Hippocampal formation (tissue), 2 donors: ENCODE measurements at places on chromosomes 16 and 17.

- DNase-seq: no peak
These were observed 2.3 kb downstream of the NDUFB10 start for GRCh38 chr16:1961651-1962067.

GRCh38 chr17:29031488-29031887 lies 11.5 kb upstream of the PIPOX start:
- DNase-seq: no peak

DNA sequence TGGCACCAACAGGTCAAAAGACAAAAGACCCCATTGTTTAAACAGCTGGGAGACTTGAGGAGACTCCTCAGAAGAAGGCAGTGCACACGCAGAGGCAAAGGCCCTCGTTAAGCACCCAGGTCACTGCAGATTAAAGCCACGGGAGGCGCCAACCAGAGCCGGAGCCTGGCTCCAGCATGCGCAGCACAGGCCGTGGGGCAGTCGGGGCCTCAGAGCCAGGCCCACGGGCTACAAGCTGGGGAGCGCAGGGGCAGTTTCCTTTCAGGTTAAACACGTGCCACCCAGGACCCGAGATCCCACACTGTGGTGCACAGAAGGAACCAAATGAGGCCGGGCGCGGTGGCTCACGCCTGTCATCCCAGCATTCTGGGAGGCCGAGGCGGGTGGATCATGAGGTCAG lies 9.2 kb downstream of the PIEZO1 start:
- no peak for DNase-seq

DNA sequence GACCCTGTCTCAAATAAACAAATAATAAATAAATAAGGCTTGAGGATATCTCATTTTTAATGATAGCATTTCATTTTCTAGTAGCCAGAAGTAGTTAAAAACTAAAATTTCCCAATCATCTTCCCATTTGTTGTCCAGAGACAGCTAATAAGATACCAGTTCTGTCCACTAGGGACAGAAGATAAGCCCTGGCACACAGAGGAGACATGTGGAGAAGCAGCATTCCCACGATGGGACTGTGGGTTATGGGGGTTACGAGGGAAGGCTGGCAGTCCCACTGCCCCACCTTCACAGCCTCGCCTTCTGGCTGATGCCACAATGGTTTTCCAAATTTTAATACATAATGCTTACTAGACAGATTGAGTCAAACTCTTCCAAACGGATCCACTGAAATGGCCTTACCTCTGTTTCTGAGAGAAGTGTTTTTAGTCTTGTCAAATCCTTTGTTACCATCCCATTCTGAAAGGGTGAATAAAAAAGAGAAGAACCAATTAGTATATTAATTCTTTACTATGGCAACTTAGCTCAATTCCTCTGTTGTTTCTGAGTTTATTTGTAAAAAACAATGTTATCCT lies 44.2 kb downstream of the HELZ start:
- DNase-seq: no peak

GRCh38 chr17:31740611-31741082 lies 118.4 kb downstream of the COPRS start:
- no peak for DNase-seq

DNA sequence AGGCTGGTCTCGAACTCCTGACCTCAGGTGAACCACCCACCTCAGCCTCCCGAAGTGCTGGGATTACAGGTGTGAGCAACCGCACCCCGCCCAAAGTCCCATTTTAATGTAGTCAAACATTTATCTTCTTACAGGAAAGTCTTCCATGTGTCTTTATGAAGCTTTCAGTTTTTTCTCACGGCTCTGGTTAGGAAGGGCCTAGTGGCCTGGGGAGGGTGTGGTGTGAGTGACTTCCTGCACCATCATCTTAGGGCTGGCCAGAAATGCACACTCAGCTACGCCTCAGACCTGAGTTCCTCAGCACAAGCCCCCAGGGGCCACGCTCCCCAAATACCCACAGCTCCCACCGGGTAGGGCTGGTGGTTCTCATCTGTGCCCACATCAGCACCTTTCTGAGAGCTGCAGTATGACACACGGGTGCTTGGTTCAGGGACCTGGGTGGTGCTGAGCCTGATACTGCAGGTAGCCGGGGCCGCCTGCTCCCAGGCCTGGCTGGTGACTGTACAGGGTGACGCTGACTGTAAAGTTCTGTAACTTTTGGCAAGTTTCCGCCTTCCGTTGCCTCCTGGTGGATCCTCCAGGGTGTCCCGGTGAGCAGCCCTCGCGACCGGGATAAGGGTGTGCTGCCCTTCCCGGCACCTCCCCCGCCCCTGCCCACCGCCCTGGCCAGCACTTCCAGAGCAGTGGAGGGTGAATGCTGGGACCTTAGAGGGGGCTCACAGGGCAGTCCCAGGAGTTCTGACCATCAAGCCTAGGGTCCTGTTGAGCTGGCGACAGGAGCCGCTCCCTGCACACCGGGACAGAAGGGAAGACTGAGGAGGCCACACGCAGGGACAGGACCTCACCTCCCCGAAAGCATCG lies 52.5 kb downstream of the ZNF778 start:
- DNase-seq: no peak

DNA sequence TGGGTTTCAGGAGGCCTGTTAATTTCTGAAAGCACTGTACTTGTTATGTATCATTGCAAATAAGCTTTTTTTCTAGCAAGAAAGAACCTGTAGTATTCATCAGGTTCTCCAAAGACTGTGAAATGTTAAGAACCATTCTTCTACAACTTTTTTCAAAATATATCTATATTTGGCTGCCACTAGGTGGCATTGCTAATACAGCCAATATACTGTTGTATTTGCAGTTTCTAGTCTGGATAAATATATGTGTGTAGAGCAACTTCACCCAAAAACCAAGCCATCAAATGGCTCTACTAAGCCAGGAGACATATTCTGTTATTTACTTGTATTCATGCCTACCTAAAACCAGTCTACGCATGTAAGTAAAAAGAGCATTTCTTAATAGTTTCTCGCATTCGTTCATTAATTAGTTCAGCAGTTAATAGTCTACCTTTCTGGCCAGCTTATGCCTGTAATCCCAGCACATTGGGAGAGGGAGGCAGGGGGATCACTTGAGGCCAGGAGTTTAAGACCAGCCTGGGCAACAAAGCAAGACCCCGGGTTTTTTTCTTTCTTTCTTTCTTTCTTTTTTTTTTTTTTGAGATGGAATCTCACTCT lies 39.5 kb downstream of the VMP1 start:
- peak; percentile 39 for DNase-seq

DNA sequence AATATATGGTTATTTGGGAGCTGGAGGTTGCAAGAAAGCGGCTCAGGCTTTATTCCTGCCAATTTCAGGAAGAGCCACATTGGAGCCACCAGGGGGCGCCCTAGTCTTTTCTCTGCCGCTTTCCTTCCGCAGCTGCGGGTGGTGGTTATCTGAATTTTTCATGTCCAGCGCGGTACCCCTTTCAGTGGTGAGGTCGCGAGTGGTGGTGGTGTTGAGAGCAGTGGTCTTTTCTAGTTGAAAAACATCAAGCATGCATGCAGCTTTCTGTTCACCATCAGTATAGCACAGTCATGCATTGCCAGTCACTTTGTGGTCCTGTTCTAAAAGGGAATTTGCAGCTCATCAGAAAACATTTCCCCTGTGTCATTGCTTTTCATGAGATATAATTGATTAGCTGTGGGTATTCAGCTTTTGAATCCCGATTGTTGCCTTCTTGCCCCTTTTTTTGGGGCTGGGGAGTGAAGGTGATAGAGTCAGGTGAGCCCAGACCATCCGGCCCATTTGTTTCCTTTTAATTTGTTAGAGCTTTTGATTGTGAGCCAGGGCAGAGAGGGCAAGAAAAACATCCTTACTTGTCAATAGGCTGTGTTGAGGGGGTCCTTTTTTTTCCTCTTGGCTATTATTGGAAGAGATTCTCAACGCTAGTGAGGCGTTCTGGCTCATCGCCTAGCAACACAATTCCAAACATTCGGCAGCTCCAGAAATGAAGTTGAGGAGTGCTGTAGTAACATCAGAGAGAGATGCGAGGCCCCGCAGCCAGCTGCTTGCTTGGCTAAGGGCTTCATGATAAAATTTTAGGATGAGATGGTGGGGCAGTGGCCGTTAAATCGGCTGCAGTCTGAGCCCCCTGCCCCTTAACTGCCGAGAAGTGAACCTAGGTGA lies 119.0 kb downstream of the SNX29 start:
- DNase-seq: peak; percentile 68

GRCh38 chr16:10312784-10313724 lies 72.8 kb upstream of the ATF7IP2 start:
- DNase-seq: no peak

- DNase-seq: no peak
These were observed 32.4 kb upstream of the METTL9 start for GRCh38 chr16:21566891-21567414.

- no peak for DNase-seq
These were observed 244.7 kb downstream of the RBFOX3 start for GRCh38 chr17:79365836-79366770.

GRCh38 chr17:43588121-43588520 lies 42.0 kb upstream of the ETV4 start:
- DNase-seq: no peak

DNA sequence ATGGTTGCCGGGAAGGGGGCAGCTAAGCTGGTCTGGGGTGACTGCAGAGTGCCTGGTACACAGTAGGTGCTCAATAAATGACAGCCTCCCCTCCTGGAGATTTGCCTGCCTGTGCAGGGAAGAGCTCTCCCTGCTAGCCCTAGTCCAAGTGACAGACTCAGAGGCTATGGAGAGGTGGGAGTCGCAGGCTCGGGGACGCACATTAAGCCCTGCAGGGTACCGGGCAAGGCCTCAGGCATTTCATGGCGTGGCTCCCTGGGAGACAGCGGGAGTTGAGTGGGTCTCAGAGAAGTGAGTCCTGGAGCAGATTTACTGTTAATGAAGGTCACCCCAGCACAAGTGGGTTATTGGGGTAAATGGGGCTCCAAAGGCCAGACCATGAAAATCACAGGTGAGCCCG lies 132.2 kb upstream of the CDC42EP4 start:
- DNase-seq: no peak

GRCh38 chr17:79837888-79838521 lies 1.2 kb downstream of the CBX4 start:
- DNase-seq: no peak

DNA sequence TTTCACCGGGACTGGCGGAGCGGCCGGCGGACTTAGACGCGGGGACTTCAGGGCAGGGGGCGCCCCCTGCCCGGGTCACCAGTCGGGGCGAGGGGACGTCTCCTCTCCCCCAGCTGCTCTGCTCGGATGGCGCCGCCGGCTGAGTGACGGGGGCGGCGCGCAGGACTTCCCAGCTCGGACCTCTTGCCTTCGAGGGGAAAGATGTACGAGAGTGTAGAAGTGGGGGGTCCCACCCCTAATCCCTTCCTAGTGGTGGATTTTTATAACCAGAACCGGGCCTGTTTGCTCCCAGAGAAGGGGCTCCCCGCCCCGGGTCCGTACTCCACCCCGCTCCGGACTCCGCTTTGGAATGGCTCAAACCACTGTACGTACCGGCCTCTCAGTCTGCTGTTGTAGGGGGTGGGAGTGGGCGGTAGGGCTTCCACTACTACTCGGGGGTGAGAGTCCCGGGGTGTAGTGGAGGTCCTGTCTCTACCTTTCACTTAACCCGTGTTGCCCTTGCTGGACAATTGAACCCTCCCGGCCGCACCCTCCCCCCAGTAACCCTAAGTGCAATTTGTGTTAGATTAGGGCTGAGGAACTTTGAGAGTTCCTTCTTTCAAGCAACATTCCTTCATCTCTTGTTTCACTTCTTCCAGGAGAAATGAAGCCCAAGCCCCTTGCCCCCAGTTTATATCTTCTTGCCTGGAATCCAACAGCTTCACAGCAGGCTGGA lies 21.9 kb downstream of the GJD3 start:
- no peak for DNase-seq

- no peak for DNase-seq
These were observed 46.1 kb downstream of the ZNRF1 start for GRCh38 chr16:75044800-75045361.

DNA sequence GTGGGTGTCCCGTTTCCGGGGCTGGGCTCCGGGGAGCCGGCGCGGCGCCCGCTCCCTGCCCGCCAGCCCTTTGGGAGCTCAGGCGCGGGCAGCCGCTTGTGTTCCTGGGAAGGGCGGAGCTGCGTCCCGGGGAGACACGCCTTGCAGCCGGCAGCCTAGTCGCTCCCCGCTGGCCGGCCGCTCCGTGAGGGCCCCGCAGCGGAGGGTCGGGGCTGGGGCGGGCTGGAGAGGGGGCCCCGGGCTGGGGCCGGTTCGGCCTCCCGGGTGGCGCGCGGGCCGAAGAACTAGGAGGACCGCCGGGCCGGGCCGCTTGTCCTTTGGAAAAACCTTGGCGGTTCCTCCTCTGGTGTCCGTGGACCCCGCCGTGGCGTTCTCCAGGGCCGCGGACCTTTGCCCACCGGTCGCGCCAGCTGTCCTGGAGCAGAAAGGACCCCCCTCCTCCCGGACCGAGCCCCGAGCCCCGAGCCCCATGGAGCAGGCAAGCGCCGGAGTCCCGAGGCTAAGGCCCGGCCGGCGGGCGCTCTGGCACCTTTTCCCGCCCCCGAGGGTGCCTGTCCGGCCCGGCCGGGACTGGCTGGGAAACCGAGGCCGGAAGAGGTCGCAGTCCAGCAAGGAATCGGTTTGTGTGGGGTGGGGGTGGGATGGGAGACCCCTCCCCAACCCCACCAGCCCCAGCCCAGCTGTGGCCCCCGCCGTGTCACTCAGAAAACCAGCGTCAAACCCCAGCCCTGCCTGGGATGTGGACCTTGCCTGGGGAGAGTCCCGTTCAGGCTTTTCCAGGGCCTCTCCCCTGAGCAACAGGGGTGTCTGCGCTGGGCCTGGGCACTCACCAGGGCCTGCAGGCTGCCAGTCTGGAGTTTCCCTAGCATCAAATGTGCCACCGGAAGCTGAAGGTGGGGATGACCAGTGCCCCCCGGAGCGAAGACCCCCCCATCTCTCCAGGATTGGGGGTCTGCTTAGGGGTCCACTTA lies 6.8 kb upstream of the TBC1D3B start:
- DNase-seq: no peak

- DNase-seq: no peak
These were observed 260.7 kb upstream of the FOXF1 start for GRCh38 chr16:86249631-86250030.

- DNase-seq: peak; percentile 96
These were observed at the start of gene RPAIN for GRCh38 chr17:5419959-5420653. TSS of gene RPAIN (plus strand) at chr17:5420182. CDS start at chr17:5420211, 29 bp downstream.

DNA sequence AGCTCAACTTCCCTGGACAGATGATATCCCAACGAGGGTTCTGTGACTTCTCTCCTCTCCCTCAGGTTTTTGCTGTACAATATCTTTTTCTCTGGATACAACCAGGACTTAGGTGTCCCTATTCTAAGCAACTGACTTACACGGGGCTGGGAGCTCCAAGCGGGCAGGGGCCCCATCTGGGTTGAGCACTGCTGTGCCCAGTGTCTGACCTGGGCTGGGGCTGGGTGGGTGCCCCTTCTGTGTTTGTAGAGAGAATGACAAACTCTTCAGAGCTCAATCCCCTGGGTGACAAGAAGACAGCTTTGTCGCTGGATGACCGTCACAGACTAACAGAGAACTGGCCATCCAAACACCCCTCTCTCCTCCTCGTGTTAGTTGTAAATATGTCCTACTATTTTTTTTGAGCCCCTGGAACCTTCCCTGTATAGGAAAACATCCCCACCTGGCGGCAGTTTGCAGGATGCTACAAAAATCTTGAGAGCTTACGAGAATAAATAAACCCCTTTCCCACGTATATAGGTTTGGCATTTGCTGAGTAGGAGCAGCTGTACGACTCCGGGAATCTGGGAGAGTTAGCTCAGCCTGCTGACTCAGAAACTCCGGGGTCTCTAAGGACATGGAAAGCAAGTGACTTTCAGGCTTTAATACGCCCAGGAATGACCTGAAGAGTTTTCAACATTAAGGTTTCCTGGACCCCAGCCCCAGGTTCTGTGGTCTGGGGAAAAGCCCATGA lies 23.7 kb upstream of the RCVRN start:
- no peak for DNase-seq
